ENCODE measurements at places on chromosomes 12 and 14. TPM values are rescaled to one million over a fixed set of nuclear protein-coding genes. Genes with fewer than 3 reads are reported as not detected.

DNA sequence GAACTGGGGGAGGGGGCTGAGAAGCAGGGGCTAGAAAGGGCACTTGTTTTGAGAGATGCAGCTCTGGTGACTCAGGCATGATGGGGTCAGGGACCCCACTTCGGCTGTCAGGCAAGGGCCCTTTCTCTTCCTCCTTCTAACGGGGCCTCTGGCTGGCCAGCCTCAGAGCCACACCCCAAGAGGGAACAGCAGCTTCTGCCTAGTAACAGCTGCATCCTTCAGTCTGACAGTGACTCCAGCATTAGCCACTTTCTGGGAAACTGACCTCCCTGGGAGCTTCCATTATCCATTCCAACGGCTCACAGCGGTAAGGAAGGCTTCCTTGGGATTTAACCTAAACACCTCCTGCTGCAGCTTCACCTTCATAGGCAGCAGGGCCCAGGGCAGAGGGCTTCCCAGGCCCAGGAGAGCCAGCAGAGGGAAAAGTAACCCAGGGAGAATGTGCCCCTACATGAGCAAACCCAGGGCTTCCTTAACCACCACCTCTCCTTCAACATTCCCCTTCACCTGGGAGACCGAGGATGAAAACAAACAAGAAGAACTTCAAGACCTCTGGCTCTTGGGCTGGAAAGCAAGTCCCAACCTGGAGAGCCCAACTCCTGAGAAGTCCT, 2.7 kb downstream of the NCKAP5L start:
- DNase-seq = no peak
- H3K27ac ChIP-seq = no peak overlapping the region
- H3K27me3 ChIP-seq = no peaks in the 10 kb centered on the region
- H3K4me1 ChIP-seq = peaks cover 43% of the 10 kb centered on the region

DNA sequence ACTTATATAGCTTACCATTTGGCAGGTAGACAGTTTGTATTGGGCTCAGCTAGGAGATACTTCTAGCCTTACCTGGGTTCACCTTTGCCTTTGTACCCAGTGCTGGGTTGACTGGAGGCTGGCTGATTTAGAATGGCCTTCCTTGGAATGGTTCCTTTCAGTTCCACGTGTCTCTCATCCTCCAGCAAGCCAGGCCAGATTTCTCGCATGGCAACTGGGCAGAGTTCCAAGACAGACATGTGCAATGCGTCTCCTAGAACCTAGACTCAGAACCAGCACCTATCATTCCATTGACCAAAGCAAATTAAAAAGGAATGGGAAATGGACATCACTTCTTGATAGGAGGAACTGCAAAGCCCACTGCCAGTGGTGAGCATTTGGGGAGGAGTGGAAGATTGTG, 79.1 kb upstream of the BDKRB2 start:
- H3K27me3 ChIP-seq = no peaks in the 10 kb centered on the region
- H3K36me3 ChIP-seq = no peaks in the 10 kb centered on the region
- peaks cover 25% of the 10 kb centered on the region for H3K4me1 ChIP-seq

- H3K4me1 ChIP-seq = no peaks in the 10 kb centered on the region
- no peak overlapping the region for H3K27ac ChIP-seq
- H3K4me3 ChIP-seq = peak overlapping the region; percentile 24
Measured at GRCh38 chr14:22315336-22315735, 273.7 kb downstream of the DAD1 start.

DNA sequence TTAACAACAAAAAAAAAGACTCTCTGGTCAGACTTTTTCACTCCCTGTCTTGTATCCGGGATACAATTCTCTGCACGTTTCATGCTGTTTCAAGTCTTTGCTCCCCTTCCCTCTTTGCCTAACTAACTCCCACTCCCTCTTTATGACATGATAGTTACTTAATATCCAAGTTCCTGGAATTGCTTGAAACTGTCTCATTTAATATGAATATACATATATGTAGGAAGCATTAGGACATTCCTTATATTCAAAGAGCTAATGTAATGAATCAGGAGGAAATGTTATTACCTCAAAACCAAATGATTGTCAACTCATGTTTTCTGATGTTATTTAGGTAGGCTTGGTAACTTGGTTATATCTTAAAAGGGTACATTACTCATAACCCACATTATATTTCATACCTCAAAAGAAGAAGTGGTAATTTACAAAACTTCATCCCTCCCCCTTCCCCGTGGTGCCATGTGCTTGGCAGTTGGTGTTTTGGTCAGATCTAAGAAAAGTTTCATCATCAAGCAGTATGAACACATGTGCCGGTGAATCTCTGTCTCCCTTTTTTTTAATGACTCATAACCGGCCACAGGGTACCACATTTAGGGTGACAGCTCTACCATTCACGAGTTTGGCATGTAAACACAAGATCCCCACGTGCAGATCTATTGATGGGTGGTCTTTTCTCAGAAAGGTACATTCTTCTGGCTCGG, 56.5 kb downstream of the HCAR2 start:
- peak; percentile 82 for DNase-seq
- H3K4me1 ChIP-seq = peaks cover 17% of the 10 kb centered on the region
- H3K27ac ChIP-seq = peak overlapping the region; percentile 85
- peak overlapping the region; percentile 60 for H3K4me3 ChIP-seq

DNA sequence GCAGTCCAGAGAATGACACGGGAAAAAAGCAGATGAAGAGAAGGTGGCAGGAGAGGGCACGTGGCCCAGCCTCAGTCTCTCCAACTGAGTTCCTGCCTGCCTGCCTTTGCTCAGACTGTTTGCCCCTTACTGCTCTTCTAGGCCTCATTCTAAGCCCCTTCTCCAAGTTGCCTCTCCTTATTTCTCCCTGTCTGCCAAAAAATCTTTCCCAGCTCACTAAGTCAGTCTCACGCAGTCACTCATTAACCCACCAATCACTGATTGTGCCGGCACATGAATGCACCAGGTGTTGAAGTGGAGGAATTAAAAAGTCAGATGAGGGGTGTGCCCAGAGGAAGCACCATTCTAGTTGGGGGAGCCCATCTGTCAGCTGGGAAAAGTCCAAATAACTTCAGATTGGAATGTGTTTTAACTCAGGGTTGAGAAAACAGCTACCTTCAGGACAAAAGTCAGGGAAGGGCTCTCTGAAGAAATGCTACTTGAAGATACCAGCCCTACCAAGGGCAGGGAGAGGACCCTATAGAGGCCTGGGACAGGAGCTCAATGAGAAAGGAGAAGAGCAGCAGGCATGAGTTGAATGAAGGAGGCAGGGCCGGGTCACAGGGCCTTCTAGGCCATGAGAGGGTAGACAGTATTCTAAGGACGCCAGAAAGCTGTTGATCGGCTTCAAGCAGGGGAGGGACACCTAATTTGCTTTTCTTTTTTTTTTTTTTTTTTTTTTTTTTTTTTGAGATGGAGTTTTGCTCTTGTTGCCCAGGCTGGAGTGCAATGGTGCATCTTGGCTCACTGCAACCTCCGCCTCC, 40.9 kb downstream of the DAD1 start:
- peak overlapping the region; percentile 94 for H3K27ac ChIP-seq
- DNase-seq = peak; percentile 38
- H3K36me3 ChIP-seq = peaks cover 97% of the 10 kb centered on the region
- peaks cover 93% of the 10 kb centered on the region for H3K4me1 ChIP-seq
- H3K4me3 ChIP-seq = peak overlapping the region; percentile 79
- no peaks in the 10 kb centered on the region for H3K27me3 ChIP-seq

DNA sequence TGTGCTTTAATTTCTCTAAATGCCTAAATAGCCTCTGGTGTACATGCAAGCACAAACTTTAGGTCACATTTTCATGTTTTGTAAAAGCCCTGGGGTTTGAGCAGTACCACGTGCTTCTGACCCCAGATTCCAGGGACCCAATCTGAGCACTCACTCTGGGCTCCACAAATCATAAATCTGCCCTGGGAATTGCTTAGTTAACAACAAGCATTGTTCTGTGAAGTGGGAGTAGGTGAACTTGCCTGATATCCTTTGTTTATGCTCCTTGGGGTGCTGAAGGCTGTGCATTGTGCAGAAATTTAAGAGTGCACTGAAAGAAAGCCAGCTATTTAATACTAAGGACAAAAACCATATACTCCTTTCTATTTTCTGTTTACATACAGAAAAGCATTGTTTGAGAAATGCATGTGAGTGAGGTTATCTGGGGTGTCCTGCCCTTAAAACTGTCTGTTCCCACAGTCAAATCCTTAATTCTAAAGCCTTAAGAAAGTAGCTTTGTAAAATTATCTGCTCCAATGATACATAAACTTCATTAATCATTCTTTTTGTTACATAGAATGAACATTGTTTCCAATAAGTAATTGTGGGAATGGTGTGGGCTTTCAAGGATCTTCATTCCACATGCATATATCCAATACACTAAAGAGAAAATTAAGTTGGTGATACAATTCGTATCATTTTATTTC, 258.6 kb upstream of the NPAS3 start:
- no peaks in the 10 kb centered on the region for H3K36me3 ChIP-seq
- H3K27me3 ChIP-seq = no peaks in the 10 kb centered on the region
- H3K4me3 ChIP-seq = no peak overlapping the region

DNA sequence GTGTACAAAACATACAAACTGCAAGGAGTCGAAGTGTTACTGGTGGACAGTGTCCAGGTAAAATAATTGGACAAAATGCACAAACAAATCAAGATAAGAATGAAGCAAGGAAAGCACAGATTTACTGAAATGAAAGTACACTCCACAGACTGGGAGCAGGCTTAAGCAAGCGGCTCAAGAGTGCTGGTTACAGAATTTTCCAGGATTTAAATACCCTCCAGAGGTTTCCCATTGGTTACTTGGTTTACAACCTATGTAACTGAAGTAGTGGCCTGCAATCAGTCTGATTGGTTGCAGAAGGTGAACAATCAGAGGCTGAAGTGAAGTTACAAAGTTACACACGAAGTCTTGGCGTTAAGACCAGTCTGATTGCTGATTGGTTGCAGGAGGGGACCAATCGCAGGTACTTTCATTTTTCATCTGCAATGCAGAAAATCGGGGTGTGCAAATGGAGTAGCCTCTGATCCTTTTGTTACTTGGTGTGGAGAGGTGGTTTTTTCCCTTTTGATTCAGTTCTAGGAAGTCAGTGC, 11.6 kb upstream of the SCN8A start:
- DNase-seq = no peak
- H3K36me3 ChIP-seq = no peaks in the 10 kb centered on the region
- peaks cover 29% of the 10 kb centered on the region for H3K27me3 ChIP-seq
- H3K4me1 ChIP-seq = no peaks in the 10 kb centered on the region
- no peak overlapping the region for H3K4me3 ChIP-seq

GRCh38 chr12:124111006-124111405, 138.0 kb downstream of the ZNF664 start:
- no peak overlapping the region for H3K4me3 ChIP-seq
- H3K4me1 ChIP-seq = no peaks in the 10 kb centered on the region
- H3K27ac ChIP-seq = no peak overlapping the region
- H3K27me3 ChIP-seq = no peaks in the 10 kb centered on the region
- no peak for DNase-seq

GRCh38 chr12:97943359-97943758, 480.8 kb downstream of the RMST start:
- DNase-seq = no peak
- no peak overlapping the region for H3K27ac ChIP-seq
- no peaks in the 10 kb centered on the region for H3K27me3 ChIP-seq
- H3K4me3 ChIP-seq = no peak overlapping the region

GRCh38 chr12:46556819-46557524, 184.4 kb upstream of the SLC38A2 start:
- no peaks in the 10 kb centered on the region for H3K27me3 ChIP-seq
- peak overlapping the region; percentile 41 for H3K27ac ChIP-seq
- peak; percentile 6 for DNase-seq
- peaks cover 6% of the 10 kb centered on the region for H3K36me3 ChIP-seq
- H3K4me1 ChIP-seq = peaks cover 25% of the 10 kb centered on the region

DNA sequence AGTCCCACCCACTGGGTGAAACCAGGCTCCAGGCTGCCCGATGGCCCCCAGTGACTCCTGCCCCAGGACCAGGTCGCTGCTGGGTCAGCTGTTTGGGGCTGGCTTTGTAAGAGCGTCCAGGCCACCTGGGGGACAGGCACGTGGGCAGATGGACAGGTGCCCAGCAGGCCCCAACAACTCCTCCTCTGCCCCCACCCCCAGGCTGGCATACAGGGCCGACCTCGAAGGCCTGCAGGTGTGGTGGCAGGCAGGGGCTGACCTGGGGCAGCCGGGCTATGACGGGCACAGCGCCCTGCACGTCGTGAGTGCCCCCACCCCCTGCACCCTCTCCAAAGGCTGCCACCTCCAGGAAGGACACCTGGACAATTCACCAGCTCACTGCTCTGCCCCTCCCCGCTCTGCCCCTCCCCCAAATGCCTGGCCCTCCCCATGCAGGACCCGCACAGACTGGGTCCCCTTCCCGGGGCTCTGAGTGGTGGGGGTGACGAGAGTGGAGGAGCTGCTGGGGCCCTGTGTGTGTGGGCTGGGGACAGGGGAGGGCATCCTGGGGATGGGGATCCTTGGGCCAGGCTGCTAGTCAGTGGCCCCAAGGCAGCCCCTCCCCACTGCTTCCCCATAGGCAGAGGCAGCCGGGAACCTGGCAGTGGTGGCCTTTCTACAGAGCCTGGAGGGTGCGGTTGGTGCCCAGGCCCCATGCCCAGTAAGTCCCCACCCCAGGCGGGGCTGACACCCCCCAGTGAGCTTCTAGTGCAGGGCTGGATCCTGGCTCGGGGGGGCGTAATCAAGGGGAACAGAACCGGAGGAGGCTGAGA, 26.0 kb downstream of the ASPG start:
- H3K4me3 ChIP-seq = no peak overlapping the region
- no peaks in the 10 kb centered on the region for H3K4me1 ChIP-seq
- H3K27ac ChIP-seq = no peak overlapping the region
- no peaks in the 10 kb centered on the region for H3K36me3 ChIP-seq

DNA sequence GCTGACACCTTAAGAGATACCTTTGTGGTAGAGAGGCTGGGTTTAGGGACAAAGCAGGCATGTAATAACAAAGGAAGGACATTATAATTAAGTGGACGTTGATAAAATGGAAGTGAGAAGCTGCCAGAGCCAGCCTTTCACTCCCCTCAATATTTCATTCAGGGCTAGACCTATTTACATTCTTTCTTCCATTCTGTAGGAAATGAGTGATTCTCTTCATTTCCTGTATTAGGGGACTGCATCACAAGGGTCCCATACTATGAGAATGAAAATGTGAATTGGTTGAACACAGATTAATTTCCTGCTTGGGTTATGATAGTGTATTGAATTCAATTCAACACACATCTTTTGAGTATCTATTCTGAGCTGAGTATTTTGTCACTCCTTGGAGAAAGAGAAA, 143.0 kb downstream of the OTOGL start:
- H3K4me1 ChIP-seq = no peaks in the 10 kb centered on the region
- H3K36me3 ChIP-seq = no peaks in the 10 kb centered on the region
- no peak for DNase-seq
- H3K27ac ChIP-seq = no peak overlapping the region
- H3K27me3 ChIP-seq = no peaks in the 10 kb centered on the region
- H3K4me3 ChIP-seq = no peak overlapping the region

- no peak overlapping the region for H3K4me3 ChIP-seq
- no peaks in the 10 kb centered on the region for H3K36me3 ChIP-seq
- H3K27ac ChIP-seq = no peak overlapping the region
- no peaks in the 10 kb centered on the region for H3K4me1 ChIP-seq
- DNase-seq = no peak
- H3K27me3 ChIP-seq = no peaks in the 10 kb centered on the region
Measured at GRCh38 chr12:73892201-73892600, 645.4 kb upstream of the ATXN7L3B start.

Gene AVPR1A
- total RNA-seq = not detected

Gene RALGAPA1
- total RNA-seq = 26.5 TPM

Gene PSMA3
- total RNA-seq = 401 TPM

Gene CCND2
- total RNA-seq = 639 TPM

Gene OTUB2
- total RNA-seq = 0.29 TPM

Gene RASSF8
- total RNA-seq = not detected

Gene LRFN5
- total RNA-seq = not detected

Gene FBRSL1
- total RNA-seq = 41.4 TPM

Gene MFAP5
- not detected for total RNA-seq

Gene FAM186B
- total RNA-seq = not detected
